ENCODE measurements at places on chromosomes 5 and 9.

DNA sequence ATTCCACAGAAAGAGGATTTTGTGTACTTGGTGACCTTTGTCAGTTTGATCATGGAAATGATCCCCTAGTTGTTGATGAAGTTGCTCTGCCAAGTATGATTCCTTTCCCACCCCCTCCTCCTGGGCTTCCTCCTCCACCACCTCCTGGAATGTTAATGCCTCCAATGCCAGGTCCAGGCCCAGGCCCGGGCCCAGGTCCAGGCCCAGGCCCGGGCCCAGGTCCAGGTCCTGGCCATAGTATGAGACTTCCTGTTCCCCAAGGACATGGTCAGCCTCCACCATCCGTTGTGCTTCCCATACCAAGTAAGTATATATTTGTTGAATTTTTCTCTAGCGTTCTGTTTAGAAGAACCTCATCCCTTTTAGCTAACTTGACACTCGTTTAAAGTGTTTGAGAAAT lies 30.0 kb downstream of the RBM27 start:
- DNase-seq = no peak

- DNase-seq = no peak
These were observed 12.8 kb downstream of the FER start for GRCh38 chr5:108760512-108760911.

DNA sequence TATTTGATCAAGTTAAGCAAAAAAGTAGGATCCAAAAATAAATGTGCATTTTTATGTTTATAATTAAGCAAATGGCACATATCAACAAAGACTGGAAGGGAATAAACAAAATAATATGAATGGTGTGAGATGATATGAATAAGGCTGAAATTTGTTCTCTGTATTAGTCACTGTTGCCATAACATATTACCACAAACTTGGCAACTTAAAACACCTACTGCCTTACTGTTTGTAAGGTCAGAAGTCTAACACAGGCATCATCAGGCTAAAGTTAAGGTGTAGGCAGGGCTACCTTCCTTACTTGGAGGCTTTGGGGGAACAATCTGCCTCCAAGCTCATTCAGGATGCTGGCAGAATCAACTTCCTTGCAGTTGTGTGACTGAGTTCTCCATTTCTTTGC lies 19.3 kb downstream of the PGGT1B start:
- DNase-seq = no peak

DNA sequence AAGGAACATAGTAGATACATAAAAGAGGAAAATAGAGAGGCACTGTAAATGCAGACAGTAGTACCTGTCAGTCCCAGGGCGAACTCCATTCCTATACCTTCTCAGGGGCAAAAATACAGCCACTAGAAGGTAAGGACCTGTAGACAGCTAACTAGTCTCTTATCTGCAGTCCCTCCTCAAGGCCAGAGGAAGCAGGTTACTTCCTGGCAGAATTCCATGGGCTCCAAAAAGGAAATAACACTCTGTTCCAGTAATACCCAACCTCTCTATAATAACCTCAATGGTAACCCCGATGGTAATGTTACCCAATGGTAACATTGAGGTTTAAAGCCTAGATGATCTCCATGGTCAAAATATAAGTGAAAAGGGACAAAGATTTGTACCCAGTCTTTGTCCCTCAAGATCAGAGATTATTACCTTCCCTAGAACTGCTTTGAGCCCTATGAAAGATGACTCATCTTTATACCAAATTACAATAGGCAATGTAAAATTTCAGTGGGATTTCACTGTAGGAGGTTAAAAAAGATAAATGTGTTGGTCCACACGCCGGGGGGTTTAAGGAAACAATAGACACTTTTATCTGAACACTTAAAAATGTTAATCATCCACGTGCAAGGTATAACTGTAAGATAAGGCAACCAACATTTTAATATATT lies 113.0 kb downstream of the DENND1A start:
- no peak for DNase-seq

DNA sequence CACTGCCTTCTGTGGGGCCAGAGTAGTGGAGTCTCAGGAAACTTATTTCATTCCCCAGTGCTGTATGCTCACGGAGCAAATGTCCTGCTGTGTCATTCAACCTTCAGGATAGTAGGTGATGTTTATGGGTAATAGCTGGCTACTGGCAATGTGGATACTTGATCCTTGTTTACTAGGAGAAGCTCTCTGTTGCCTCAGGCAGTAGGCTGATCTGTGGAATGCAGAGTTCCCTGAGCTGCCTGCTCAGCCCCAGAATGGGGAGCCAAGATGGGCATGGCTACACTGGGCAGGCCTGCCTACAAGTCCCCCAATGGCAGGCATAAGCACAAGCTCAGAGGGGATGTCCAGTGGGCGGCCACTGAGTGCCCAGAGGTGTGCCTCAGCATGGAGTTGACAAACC lies 323.1 kb upstream of the KCNN2 start:
- no peak for DNase-seq

DNA sequence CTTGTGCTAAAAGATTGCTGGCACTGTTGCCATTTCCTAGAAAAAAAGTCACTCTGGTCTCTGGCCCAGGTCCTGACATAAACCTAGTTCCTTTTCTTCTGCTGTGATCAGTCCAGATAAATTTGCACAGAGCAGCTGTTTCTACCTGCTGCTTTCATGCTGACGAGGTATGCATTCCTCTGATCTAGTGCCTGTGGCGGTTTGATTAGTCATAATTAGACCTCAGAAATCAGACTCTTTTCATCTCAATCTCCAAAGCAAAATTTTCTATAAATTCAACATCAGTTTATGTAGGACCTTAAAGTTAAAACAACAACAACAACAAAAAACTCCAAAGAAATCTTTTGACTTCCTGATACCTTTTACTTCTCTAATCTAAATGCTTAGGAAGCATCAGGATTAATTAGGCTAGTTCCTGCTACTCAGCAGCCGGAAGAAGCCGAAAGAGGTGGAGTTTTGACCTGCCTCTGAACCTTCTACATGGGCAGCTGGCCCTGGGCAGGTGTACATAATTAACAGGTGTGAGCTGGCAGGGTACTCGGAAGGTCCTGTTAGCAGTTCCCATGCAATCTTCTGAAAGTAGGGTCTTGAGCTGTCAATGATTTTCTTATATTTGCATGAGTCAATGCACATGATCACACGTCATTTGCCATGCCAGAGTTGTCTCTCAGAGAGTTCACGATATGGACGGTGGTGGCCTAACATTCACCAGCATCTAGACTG lies 83.3 kb upstream of the CCDC112 start:
- DNase-seq = no peak

DNA sequence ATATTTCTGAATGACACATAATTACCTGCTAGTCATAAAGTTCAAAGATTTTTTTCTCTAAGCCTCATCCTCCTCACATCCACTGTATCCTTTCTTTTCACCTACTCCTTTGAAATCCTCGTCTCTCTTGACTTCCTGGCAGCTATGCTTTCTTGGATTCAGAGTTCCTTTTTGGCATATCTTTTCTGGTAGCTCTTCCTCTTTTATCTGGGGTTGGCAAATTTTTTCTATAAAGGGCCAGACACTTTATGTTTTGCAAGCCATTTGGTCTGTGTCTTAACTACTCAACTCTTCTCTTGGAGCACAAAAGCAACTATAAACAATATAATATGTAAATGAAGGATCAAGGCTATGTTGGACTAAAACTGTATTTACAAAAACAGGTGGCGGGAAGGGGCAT lies 197.5 kb downstream of the KIAA0825 start:
- no peak for DNase-seq

DNA sequence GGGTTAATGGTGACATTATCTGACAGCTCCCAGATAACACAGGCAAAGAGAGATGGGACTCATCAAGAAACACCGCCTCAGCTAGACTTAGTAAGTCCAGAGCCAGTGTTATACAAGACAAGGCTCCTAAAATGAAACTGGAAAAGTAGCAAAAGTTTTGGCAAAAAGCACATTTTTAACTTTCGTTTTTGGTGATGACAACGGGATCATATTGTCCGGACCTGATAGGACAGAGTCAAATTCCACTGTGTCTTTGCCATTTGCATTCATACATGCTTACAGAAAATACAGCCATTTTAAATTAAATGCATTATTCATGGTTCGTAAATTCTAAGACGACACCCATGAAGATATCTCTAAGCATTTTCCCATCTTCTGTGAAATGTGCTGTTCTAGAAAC lies 152.1 kb downstream of the CRB2 start:
- DNase-seq = no peak

All from naive thymus-derived CD8-positive, alpha-beta T cell (primary cell).